ENCODE measurements at places on chromosomes 2 and 18.

DNA sequence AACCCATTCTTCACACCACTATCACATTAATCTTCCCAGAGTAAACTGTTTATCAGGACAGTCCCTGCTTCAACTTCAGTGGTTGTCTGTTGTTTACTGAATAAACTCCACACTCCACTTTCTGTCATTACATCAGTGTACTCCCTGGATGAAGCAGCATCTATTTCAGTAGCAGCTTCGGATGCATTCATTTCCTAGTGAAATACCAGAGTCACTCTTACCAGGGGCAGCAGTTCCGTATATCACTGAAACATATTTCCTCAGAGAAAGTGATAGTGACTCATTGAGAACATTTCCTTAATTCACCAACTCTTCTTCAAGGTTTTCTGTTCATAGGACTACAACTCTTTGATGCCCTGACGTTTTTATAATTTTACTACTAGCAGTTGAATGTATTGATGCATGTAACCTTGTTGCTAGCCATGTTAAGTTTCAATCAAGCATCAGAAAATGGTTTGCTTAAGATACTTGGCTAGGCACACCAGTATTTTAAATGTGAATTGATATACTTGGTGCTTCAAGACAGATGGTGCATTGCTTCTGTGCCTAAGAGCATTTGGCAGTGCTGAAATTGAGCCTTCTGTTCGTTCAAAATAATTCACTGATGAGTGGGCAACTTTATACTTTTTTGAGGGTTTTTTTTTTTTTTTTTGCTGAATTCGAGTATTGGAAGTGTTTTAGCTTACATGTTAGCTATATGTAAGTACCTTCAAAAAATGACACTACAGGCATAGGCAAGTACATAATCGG lies 92.3 kb downstream of the UBE2E3 start:
- DNase-seq: no peak

DNA sequence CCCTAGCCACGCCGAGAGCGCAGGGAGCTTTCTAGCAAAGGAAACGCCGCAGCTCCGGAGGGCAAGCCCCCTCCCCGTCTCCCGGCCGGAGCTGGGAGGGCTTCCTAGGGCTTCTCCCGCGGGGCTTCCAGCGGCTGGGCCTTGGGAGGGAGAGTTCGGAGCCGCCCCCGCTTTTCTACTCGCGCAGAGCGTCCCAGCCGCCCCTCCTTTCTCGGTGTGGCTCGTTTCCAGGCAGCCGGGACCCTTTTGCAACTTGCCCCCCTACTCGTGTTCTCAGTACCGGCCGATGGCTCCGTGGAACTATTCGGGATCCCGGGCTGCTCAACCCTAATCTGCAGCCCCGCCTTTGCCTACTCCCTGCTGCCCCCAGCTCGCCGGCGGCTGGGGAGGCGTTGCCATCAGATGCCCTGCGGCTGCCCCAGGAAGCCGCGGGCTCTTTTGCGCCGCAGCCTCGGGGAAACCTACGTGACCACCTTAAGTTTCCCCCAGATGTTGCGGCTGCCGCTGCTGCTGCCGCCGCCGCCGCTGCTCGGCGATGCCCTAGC lies 1.5 kb upstream of the NR4A2 start:
- peak; percentile 57 for DNase-seq

- DNase-seq: no peak
These were observed 12.2 kb downstream of the KCNJ3 start for GRCh38 chr2:154710685-154711084.

- no peak for DNase-seq
These were observed 186.5 kb downstream of the NR4A2 start for GRCh38 chr2:156145976-156146375.

GRCh38 chr18:5237083-5237722 lies 40.1 kb upstream of the AKAIN1 start:
- peak; percentile 63 for DNase-seq

DNA sequence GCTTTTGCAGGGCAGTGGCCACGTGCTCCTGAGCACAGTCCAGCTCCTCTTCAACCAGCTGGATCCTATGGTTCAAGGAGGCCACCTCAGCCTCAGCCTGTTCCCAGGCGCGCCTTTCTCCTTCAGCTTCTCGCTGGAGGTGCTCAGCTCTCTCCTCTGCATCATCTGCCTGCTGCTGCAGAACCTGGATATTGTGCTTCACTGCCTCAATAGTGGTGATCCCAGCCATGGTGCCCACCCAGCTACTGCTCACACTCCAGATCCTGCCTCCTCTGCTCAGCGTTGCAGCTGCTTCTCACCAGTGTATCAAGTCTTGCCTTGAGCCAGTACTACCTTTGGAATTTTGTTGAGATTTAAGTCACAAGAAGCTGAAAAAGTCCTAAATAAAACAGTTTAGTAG lies 67.9 kb downstream of the ASXL2 start:
- no peak for DNase-seq

GRCh38 chr2:181022652-181023051 lies 42.2 kb downstream of the UBE2E3 start:
- DNase-seq: no peak

- no peak for DNase-seq
These were observed 151.0 kb downstream of the KCNJ3 start for GRCh38 chr2:154849482-154849881.

DNA sequence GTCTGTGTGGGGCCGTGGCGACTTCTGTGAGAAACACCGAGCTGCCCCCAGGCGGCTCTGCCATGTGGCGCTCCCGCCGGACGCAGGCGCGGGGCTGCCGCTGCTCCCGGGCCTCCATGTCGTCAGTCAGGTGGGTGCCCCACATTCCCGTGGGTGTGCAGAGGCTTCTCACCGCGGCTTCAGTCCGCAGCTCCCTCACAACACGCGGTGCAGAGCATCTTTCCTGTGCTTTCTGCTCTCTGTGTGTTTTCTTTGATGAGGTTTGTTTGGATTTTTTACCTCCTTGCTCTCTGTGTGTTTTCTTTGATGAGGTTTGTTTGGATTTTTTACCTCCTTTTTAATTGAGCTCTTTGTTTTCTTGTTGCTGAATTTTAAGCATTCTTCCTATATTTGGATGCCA lies 13.0 kb downstream of the AQP12A start:
- no peak for DNase-seq

DNA sequence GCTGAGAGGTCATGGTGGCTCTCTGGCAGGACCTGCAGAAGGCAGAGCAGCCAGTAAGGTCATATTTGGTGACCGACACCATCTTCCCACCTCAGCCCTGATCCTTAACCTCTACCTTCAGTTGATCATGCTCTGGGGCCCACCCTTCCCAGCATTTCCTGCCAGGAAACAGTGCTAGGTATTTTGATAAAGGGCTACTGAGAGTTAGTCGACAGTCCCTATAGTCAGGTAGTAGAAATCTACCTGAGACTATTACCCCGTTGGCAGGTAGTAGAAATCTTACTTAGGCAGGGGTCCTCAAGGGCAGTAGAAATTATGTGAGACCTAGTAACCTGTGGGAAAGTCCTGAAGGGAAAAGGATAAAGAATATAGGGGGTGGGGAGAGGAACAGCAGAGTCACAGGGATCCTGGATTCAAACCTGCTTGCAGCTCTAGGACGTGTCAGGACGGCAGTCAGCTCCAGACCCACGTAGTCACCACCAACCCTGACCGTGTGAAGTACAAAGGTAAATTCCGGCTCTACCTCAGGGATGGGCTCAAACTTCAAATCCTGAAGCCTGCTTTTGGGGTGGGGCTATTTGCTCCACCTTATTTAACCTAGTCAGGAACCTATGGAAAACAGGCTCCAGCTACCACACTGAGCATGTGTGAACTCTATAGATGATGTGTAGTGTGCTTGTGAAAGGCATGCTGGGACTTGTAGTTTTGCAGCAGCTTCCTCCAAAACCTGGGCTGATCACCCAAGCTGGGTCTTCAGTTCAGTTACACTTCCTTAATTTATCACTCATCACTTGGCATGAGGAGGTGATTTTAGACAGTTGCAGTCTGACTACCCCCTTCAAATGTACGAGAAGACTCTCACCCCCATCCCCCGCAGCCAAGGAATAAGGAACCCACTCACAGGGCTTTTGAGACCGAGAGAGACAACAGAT lies at the start of gene DQX1:
Gene DQX1, minus strand, starts transcription at position 515 of the 932 bp plus-strand sequence. Its CDS starts 502 bp downstream, at position 13.
- DNase-seq: peak; percentile 61

- no peak for DNase-seq
These were observed 263.8 kb downstream of the SETBP1 start for GRCh38 chr18:44944461-44944860.

- DNase-seq: no peak
These were observed 70.1 kb downstream of the NOL10 start for GRCh38 chr2:10619643-10620042.

DNA sequence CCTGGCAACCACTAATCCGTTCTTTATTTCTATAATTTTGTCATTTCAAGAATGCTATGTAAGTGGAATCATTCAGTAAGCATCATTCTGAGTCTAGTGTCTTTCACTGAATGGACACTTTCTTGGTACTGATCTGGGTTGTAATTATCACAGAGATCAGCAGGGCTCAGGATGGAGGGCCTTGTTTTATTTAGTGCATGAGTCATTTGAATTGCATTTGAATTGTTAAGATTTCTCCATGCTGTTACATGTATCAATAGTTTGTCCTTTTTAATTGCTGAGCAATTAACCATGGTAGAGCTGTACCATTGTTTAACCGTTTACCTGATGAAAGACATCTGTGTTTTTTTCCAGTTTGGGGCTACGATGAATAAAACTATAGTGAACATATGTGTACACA lies 256.4 kb downstream of the THSD7B start:
- DNase-seq: no peak

DNA sequence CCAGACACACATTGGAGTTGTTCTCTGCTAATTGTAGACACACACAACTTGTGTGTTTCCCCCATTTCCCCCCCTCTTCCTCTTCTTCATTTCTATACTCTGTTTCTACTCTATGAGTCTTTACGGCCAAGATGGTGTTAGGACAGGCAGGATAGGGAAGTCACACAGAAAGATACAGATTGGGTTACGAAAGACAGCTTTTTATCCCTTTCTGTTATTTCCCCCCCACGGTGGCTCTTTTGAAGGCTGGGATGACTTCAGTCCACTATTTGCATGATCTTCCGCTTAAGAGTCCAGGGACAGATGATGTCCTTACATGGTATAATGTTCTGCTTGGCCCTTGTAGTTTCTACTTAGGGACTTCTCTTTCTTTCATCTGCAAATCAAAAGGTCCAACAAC lies 1.6 kb upstream of the EMILIN2 start:
- no peak for DNase-seq

- no peak for DNase-seq
These were observed 464.9 kb downstream of the CDH2 start for GRCh38 chr18:27712066-27712465.

GRCh38 chr2:238818561-238818960 lies 29.3 kb upstream of the TWIST2 start:
- DNase-seq: peak; percentile 19

GRCh38 chr2:241125626-241126025 lies 23.5 kb upstream of the MTERF4 start:
- no peak for DNase-seq

GRCh38 chr18:24220318-24220688 lies 81.4 kb downstream of the CABYR start:
- no peak for DNase-seq

- no peak for DNase-seq
These were observed 75.1 kb upstream of the STK39 start for GRCh38 chr2:168322325-168323007.

GRCh38 chr2:104858006-104858978 lies 4.4 kb downstream of the POU3F3 start:
- DNase-seq: no peak

DNA sequence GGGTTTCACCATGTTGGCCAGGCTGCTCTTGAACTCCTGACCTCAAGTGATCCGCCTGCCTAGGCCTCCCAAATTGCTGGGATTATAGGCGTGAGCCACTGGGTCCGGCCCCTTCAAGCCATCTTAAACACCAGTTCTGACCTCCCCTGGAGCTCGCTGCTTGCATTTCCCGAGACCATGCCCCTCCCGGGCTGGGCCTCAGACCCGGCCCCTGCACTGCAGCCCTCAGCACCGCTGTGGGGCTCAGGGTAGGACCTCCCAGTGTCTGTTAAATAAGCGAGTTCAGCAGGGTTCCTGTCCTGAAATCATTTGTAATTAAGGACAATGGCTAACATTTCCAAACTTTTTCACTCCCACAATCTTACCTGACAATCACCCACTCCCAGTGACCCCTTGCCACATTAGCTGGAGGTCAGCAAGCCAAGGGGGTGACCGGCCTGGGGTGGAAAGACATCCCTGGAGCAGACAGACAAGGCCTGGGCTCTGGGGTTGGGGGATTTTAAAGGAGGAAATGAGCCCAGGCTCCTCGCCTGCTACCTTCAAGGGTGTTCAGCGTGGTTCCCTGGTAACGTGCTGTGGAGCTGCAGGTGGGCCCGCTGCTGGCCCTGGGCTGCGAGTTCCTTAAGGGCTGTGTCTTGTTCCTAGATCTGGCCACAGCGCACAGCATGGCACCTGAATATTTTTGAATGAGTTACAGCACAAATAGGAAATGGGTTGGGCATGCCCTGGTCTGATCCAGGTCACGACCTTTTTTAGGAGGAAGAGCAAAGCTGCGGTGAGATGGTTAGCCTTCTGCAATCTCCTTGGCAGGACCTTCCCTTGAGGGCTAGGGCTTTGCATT lies 15.1 kb downstream of the CYS1 start:
- no peak for DNase-seq

- DNase-seq: no peak
These were observed 178.6 kb downstream of the SATB2 start for GRCh38 chr2:199279146-199279545.

DNA sequence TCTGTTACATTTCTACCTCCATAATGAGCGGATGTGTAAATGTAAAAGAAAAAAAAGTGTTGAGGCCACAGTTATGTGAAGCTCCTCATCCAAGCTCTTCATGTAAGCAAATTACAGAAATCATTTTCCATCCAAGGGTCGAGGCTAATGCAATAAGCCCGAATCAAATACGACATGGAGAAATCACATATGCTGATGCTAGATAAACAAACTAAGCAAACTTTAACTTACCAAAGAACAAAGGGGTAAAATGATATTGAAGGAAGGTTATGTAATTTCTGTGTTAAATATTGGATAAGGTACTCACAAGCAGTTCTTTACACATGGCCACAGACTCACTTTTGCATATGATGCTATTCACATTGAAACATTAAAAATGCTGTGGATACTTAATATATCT lies 310.2 kb upstream of the ID2 start:
- DNase-seq: no peak

GRCh38 chr2:181459621-181460021 lies 2.4 kb downstream of the ITGA4 start:
- DNase-seq: no peak

GRCh38 chr18:39172695-39173421 lies 1607.3 kb upstream of the CELF4 start:
- DNase-seq: peak; percentile 4

DNA sequence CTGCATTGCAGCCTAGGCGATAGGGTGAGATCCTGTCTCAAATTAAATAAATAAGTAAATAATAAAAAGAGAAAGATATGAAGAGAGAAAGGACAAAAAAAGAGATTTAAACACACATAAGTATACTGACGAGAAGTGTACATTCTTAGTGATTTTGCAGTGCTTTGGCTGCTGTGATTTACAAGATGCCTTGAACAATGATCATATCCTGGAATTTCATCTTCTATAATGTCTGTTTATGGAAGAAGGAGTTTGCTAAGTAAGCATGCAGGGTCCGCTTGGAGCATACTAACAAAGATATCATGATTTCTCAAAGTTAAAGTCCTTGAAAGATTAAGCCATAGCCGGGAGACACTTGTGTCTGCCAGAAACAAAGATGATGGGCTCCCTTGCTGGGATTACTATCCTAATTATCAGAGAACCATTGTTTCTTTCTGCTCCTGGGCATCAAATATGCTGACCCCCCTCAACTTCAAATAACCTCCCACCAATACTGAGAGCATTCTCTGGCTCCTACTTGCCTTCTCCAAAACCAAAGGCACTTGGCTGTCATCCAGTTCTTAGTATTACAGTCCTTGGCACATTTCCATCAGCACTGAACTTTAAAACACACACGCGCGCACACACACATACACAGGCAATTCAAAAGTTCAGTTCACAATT lies 47.5 kb upstream of the STAM2 start:
- DNase-seq: no peak
